Skin of body (tissue), 3 donors: ENCODE measurements at places on chromosomes 3 and 15.

- no peak for DNase-seq
Observed at GRCh38 chr3:8506571-8507061, 5.0 kb downstream of the LMCD1 start.

DNA sequence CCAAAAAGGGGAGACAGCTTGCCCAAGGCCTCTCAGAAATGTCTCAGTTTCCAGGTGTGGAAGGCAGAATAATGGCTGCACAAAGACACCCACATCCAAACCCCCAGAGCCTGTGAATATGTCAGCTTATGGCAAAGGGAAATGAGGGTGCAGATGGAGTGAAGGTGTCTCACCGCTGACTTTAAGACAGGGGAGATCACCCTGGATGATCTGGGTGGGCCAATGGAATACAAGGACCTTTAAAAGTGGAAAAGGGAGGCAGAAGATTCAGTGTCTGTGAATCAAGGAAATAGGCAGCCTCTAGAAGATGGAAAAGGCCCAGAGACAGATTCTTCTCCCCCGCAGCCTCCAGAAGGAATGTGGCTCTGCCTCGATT is 48.8 kb upstream of the ATP2B2 start:
- no peak for DNase-seq

DNA sequence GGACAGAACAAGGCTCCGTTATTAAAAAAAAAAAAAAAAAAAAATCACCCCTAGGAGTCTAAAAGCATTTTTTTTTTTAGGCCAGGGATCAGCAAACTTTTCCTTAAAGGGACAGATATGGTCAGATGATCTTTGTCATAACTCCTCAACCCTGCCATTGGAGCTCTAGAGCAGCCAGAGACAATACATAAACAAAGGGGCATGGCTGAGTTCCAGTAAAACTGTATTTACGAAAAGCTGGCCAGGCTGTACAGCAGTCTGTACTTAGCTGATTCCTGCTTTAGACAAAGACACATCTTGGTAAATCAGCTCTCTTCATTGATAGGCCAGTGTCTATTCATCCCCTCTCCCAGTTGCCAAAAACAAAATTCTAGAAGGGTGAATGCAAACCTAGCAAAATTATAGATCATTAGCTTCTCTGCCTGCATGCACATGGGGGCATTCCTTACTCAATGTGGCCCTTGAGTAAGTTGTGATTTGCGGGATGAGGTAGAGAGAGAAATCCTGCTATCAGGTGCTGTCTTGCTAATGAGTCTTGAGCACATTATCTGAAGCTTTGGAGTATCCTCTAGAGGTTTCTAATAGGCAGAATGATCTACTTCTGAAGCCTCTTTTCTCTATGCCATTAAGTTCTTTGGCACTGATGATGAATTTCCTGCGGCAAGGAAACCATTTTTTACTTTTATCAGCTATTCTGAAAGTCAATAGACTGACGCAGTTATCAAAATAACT is 35.2 kb downstream of the SENP8 start:
- DNase-seq, result no peak

GRCh38 chr3:43015991-43016865 is 37.1 kb downstream of the GASK1A start:
- DNase-seq, result no peak

GRCh38 chr15:63672369-63672768 is 75.2 kb downstream of the FBXL22 start:
- no peak for DNase-seq

DNA sequence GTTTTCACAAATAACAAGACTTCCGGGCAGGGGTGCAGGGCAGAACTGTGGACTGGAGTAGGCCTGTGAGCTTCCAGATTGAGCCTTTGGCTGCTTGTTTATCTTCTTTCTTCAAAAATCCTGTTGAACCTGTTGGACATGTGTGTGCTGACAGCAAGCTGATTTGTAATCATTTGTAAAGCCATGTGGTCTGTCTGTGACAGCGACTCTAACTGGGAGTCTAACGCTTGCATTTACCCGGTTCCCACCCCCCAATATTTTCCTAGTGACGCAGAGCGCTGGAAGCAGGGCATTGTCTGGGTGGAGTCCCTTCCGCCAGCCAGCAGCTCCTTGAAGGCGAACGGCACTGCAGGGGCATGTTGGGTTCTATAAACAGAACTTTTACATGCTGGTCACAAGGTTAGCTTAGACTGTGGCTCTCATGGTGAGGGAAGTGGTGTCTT is 85.7 kb upstream of the MYZAP start:
- peak; percentile 55 for DNase-seq

DNA sequence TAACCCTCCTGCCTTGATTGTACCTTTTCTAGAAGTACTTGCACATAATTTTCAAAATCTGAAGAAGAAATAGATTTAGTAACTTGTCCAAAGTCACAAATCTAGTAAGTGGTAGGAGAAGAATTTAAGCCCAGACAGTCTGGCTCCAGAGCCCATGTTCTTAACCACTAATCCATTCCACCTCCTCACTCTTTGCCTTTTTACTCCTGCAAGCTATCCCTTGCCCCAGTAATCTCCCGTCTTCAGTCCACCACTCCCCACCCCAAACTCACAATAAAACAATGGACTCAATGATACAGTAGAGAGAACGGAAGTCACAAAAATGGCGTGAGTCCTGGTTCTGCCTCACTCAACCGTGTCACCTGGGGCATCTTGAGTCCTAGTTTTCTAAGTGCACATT is 48.7 kb downstream of the SETMAR start:
- no peak for DNase-seq

- no peak for DNase-seq
Observed at GRCh38 chr3:14513566-14514322, 26.4 kb downstream of the GRIP2 start.

DNA sequence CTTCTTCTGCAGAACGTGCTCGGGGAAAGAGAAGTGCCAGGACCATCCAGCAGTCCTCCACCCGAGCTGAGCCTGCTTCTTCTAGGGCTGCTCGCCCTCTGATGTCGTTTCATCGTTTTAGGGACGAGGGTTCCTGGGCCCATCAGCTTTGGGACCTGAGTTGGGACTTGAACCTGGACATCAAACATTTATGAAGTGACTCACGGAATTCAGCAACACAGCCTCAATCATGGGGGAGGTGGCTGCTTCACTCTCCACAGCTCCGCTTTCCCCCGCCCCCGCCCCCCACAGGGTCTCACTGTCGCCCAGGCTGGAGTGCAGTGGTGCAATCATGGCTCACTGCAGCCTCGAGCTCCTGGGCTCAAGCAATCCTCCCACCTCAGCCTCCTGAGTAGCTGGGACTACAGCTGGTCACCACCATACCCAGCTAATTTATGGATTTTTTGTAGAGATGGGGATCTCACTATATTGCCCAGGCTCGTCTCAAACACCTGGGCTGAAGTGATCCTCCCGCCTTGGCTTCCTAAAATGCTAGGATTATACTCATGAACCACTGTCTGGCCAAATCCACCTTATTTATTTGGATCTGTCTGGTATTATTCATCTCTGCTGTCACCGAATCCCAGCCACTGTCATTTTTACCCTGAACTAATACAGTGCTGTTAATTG is 725 bp upstream of the SCAMP2 start:
- no peak for DNase-seq

- DNase-seq, result no peak
Observed at GRCh38 chr3:191492601-191493000, 31.6 kb downstream of the PYDC2 start.

DNA sequence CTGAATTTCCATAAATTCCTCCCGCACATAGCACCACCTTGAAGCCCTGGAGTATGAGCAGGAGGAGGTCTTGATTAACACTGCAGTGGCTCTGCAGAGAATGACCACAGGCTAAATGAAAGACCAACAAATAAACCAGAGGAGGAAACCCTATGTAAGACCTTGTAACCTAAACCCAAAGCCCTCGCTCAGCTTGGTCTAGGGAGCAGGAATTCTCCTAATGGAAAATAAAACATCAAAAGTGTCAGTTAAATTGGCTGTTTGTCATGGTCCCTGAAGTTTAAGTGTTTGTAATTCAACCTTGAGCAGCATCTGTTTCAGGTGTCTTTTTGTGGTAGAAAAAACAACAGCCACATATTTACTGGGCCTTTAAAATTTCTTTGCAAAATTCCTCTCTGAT is 9.2 kb upstream of the UBE2Q2 start:
- no peak for DNase-seq

DNA sequence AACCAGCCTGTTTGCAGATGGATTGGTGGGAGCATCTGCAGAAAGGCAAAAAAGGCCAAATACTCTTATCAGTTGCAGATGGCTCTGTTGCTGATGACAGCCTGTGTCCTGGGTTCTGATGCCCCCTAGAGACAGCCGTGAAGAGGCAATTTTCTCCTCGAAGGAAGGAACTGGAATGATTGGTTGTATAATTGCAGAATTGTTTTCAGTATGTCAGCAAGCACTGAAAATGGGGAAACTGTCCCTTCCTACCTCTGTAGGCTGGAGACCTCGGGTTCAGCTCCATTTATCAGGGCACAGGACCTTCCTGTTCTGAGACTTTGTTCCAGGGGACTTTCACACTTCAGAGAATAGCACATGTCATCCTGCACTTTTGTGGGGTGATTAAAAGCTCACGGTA is 103.0 kb downstream of the PGPEP1L start:
- DNase-seq, result peak; percentile 45

GRCh38 chr15:98676586-98677270 is 28.4 kb downstream of the IGF1R start:
- DNase-seq, result no peak

GRCh38 chr3:76198086-76198485 is 412.7 kb upstream of the ZNF717 start:
- DNase-seq, result no peak

- DNase-seq, result no peak
Observed at GRCh38 chr3:4703054-4703480, 209.9 kb downstream of the ITPR1 start.

DNA sequence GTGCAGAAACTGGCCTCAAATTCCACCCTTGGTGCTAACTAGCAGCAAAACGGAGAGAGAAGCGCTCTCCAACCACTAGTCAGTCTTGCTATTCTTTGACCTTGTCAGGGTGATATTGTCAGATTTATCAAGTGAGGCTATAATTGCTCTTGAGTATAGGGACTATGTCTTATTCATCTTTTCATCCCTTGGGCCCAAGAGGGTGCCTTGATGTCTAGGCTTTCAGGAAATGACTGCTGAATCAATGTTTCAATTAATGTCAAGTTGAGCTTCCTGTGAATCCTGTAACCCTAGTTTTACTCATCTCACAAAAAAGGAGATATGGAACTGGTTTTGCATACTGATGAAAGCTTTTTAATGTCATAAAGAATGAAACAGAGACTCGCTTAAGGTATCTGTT is 701.3 kb downstream of the EDEM1 start:
- DNase-seq, result no peak

DNA sequence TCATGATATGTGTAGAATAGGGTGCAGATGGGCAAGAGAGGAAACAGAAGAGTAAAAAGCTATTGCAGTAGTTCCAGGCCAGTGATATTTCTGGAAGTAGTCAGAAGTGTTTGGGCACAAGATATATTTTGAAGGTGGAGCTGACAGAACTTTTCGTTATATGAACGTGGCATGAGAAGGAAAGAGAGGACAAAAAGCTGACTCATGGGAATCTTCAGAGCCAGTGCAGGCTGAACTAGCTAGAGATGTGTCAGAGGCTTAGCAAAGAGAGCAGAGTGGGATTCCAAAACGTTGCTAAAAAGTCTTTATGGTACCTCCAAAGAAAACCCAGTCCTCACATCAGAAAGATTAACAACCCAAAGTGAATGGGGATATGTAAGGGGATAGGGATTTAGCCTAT is 28.7 kb downstream of the TRIM69 start:
- DNase-seq, result no peak

DNA sequence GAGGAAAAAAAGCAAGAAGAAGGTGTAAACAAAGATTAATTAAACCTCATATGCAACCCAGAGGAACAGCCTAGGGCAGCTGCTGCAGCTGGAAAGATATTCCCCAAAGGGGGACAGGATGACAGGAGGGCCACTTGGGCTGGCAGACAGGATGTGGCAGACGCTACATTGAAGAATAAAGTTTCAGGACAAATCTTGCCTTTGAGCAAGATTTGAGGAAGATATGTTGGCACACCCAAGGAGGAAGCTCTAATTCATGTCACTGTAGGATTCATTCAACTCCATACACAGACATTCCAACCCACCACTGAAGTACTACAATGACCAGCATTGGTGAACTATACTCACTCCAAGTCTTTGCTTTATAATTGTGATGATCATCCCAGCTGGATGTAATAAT is 504.0 kb downstream of the SHQ1 start:
- DNase-seq, result no peak

- no peak for DNase-seq
Observed at GRCh38 chr15:40793216-40793989, 13.5 kb upstream of the ZFYVE19 start.

DNA sequence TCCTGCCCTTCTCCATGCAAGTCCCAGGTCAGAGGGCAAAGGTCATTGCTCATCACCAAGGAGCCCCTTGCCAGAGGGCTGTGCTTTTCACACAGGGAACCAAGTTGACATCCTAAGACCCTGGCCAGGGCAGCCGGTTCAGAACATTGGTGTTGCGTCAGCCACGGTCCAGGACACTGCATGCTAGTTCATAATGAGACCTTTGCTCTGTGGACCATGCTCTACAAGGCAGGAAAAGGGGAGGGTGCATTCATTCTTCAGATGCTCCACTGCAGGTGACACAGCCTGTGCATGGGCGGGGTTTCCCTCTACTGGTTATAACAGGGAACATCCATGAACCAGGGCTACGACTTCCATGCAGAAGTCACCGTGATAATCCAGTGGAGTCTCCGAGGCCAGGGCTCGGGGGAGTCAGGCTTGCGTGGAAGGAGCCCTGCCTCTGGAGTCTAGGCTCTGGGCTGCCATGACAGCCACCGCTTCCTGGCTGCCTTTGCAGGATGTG is 81.6 kb downstream of the OCA2 start:
- DNase-seq, result no peak

- DNase-seq, result no peak
Observed at GRCh38 chr15:70597056-70597603, 166.2 kb downstream of the UACA start.

- no peak for DNase-seq
Observed at GRCh38 chr3:193317682-193318300, 60.8 kb downstream of the ATP13A5 start.

DNA sequence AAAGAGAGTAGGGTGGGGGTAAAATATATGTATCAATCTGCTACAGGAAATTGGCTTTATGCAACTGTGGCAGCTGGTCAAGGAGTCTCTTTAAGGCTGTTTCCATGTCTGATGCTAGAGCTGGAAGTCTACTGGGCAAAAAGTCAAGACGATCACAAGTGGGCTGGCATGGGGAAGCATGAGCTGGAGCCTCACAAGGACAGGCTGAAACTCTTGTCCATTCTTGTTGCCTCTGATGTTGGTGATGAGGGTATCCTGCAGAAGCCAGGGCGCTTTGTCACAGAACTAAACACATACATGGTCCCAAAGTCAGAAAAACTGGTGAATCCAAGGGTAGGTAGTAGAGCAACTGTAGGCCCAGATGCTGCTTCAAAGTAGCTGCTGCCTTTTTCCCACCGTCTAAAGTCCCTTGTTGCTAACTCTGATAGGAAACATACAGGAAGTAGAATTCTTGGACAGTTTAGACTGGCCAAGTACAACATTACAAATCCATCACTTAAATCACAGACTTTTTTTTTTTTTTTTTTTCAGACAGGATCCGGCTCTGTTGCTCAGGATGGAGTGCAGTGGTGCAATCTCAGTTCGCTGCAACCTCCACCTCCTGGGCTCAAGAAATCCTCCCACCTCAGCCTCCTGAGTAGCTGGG is 54.2 kb downstream of the RPL39L start:
- DNase-seq, result no peak
